ENCODE measurements at places on chromosomes 12 and 14.

- peak; percentile 74 for DNase-seq
These were observed at the start of gene EML1 for GRCh38 chr14:99793213-99794150. Gene EML1, plus strand, starts transcription at chr14:99793413. Its CDS starts 64 bp downstream, at chr14:99793477.

- DNase-seq, result no peak
These were observed 29.8 kb upstream of the RAP1B start for GRCh38 chr12:68580911-68581310.

DNA sequence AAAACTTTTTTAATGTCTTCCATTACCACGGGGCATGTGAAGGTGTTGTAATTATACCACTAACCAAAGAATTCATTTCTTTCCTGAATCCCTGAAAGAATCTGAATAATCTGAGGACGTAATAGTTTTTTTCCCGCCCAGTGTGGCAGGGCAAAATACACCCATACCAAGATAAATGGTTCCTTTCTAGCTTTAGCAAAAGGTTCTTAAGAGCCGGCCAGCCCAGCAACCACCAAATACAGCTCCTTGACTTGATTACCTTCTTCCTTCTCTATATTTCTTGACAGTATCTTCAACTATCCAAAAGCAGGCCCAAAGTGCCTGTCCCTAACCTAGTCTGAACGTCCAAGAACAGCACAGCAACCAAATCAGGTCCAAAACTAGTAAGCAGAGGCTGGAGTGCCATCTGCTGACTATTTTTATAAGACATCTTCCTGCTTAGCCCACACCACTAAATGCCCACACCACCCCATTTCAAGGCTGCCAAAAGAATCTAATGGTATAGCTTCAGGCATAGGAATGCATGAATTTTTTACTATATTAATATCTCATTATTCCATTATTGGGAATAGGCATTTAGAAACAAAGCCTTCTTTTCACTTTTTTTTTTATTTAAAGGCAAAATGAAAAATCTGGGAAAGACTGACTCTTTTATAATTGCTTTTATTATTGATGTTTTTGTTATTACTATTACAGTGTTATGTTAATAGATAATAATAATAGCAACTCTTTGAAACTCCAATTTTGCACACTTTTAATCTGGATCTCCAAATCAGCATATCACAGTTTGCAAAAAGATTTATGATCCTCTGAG lies 524.4 kb downstream of the MED13L start:
- peak; percentile 33 for DNase-seq

- DNase-seq, result no peak
These were observed 14.3 kb upstream of the PPP1R13B start for GRCh38 chr14:103861413-103862392.

DNA sequence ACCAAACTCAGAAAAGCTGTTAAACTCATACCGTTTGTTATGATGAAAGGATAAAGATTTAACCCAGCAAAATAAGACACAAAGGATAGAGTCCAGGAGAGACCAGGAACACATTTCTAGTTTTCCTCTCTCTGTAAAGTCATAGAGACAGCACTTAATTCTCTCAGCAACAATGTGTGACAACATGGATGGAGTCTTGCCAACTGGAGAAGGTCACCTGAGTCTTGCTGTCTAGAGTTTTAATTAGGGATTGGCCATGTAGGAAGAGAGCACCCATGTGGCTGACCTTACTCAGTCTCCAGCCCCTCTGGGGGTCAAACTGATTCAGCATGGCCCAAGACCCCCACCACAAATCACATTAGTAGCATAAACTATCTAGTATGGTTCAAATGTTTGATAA lies 151.0 kb upstream of the ATF7IP start:
- no peak for DNase-seq

GRCh38 chr12:116694653-116695463 lies 43.0 kb downstream of the SPRING1 start:
- DNase-seq, result no peak

DNA sequence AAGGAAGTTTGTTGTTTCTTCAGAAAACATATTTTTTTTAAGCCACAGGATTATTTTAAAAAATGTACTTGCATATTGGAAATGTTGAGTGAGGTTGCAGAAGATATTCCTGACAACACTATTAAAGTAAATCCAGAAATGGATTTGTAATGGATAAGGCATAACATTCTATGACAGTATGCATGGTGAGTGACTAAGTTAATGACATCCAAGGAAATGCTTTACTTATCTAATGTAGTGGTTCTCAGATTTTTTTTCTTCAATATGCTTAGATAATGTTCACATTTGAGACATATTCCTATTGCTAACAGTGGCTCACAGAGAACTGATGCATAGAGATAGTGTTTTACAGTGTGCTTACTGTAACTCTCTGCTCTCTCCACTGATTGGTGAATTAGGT lies 49.4 kb downstream of the ZDHHC17 start:
- no peak for DNase-seq

DNA sequence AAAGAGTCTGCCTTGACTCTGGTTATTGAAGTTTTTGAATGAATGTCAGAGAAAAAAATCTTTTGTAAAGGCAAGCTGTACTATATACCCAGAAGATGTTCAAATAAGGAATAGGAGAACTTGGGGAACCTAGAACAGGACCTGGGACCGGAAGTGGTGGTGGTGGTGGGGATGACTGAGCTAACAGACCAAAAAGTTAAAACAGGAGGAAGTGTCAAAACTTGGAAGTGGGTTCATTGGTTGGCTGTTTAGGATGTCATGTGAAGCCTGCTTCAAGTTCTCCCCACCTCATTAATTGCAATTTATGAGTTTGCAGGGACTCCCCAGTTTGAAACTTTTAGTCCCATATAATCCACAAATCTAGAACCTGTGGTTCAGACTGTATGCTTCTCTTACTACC lies 26.2 kb downstream of the PLXNC1 start:
- peak; percentile 85 for DNase-seq

DNA sequence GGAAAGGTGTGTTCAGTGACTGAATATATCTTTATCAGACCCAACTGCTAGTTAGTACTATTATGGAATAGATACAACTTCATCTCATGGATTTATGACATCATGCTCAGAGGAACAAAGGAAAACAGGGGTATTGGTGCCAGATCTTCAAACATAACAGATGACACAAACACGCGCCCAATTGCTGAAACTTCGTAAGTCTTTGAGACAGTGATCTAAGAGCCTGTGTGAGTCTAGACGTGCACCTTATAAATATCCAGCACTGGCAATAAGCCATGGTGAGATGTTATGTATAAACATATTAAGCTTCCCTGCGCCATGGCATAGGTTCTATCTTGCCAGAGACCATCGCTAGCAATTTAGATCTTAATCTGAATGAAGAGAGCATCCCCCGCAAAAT lies 42.2 kb upstream of the NR2C1 start:
- no peak for DNase-seq

- no peak for DNase-seq
These were observed 8.1 kb downstream of the AEBP2 start for GRCh38 chr12:19447386-19447785.

DNA sequence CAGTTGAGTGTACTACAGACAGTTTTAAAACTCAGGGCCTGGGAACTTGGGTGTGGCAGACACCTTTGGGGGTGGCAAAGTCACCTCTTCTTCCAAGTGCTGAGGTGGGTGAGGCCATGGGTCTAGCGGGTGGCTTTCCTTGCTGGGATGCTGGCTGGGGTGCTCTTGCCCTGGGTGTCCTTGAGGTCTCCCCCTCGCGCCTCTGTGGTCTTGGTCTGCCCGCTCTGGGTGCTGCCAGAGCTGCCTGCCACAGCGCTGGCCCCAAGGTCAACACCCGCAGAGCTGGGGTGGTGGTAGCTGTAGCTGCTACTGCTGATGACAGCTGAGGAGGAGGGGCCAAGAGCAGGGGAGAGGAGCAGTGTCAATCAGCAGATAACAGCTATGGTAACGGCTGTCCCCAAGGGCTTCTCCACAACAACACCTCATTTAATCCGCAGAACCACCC lies 6.8 kb downstream of the KRT74 start:
- DNase-seq, result no peak

- DNase-seq, result no peak
These were observed 97.3 kb upstream of the BTG1 start for GRCh38 chr12:92242907-92243306.

GRCh38 chr12:84760091-84760865 lies 152.3 kb downstream of the SLC6A15 start:
- no peak for DNase-seq

DNA sequence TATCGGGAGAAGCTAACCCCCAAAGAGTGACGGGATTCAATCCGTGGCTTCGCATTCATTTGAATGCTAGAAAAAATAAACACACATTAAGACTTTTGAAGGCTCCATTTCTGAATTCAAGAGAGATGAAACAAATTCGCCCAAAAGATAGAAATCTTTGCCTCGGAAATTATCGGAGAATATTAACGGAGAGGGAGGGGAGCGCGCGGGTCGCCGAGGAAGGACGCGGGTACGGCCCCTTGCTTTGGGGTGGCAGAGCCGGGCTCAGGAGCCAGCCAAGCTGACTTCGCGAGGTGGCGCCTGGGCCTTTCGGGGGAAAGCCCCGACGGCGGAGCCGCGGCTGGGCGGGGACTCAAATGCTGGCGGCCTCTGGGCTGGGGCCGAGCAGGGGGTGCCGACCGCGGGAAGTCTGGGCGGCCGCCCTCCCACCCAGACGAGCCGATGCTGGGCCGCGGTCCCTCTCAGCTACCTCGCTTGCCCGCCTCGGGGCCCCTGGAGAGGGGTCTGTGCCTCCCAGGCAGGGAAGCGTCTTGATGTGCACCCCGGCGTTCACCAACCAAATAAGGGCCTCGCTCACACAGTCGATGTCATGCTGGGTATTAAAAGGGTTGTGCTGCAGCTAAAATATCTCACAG lies 14.7 kb downstream of the NKX2-1 start:
- peak; percentile 39 for DNase-seq

DNA sequence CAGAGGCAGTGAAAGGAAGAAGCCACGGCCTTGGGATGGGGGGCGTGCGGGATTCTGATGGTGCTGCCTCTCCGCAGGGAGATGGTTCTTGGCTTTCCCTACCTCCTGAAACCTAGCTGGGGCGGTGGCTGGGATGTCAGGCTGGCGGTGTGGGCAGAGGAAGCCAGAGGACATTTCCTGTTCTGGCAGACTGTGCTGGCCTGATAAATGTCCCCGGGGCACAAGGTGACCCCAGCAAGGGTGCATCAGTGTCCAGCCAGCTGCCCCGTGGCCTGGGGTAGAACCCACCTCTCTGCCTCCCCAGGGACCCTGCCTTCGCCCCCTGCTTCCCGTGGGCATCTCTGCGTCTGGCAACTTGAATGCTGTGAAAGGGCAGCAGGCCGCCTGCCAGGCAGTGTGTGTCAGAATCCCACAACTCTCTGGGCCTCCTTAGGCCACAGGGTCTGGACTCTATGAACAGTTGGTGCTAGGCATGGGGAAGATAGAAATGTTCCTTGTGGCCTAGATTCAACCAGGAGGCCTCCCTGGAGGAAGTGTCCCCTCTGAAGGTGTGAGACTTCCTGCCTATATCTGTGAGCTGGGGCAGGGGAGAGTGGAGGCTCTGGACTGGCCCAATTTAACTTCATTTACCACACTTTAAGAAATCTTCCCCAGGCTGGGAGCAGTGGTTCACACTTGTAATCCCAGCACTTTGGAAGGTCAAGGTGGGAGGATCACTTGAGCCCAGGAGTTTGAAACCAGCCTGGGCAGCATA lies 4.9 kb downstream of the SH2B3 start:
- DNase-seq, result no peak

DNA sequence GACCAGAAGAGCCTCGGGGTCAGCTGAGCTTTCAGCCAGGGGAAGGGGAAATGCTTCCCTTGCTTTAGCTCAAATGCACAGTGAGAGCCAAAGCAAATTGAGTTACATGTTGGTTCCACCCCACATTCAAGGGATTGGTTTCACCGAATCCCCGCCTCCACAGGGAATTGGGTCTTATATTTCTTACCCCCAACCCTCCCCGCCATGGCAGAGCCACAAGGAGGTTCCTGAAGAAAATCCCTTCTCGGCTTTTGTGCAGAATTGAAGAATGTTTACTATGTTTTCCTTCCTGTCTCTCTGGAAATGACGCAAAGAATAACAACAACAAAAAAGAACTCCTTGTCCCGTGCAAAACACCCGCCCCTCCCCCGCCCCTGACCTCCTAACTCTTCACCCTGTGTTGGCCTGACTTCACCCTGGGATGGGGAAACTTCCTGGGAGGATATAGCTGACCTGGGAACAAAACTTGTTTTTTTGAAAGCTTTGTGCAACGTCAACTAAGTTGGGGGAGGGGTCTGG lies 21.9 kb upstream of the CIPC start:
- DNase-seq, result no peak

GRCh38 chr14:63182968-63183367 lies 21.3 kb upstream of the RHOJ start:
- DNase-seq, result no peak

DNA sequence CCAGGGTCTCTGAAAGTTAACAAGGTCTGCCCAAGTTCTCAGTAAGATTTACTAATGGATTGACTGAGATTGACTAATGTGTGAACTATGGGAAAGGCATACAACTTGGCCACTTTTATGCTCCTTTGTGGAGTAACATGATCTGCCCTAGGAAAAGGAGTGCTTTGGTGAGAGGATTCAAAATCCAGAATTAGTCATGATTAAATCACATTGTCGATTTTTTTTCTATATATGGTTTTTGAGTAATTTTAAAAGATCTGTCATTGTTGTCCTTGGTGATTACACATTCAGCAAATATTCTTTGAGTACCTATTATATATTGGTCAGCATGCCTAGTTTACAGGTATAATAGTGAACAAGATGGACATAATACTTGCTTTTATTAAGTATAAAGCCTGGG lies 147.7 kb upstream of the SYT10 start:
- no peak for DNase-seq

- DNase-seq, result no peak
These were observed at the start of gene PMEL for GRCh38 chr12:55965941-55966407. Gene PMEL, minus strand, starts transcription at chr12:55966042. Its CDS starts 31 bp downstream, at chr12:55966011.

- no peak for DNase-seq
These were observed 55.5 kb downstream of the DUSP16 start for GRCh38 chr12:12507121-12507520.

- no peak for DNase-seq
These were observed 7.3 kb downstream of the IFI27 start for GRCh38 chr14:94117856-94118255.

- no peak for DNase-seq
These were observed 9.7 kb downstream of the CTSG start for GRCh38 chr14:24566318-24566717.

GRCh38 chr12:43332977-43333640 lies 218.9 kb downstream of the ADAMTS20 start:
- no peak for DNase-seq

GRCh38 chr14:67734675-67735074 lies 33.0 kb downstream of the RDH12 start:
- no peak for DNase-seq

DNA sequence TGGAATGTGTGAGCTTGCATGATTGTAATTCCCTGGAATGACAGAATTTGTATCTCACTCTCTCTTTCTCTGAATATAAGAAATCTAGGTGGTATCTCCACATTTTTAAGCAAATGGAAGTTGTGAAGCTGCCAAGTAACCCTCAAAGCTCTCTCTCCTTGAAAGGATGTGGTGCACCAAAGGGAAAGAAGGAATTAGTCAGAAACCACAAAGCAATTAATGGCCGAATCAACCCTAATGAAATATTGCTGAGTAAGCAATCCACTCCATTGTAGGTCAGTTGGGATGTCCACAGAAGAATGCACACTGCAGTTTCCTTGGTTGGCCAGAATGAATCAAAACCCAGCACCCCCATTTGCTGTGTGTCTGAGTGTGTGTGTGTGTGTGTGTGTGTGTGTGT lies 153.5 kb downstream of the KCNA5 start:
- DNase-seq, result no peak

All from suppressor macrophage treated with lipopolysaccharide for 1 hour (primary cell).